ENCODE measurements at places on chromosomes 6 and 20.

GRCh38 chr20:24966317-24967012 lies 17.4 kb downstream of the CST7 start:
- no peak for DNase-seq

DNA sequence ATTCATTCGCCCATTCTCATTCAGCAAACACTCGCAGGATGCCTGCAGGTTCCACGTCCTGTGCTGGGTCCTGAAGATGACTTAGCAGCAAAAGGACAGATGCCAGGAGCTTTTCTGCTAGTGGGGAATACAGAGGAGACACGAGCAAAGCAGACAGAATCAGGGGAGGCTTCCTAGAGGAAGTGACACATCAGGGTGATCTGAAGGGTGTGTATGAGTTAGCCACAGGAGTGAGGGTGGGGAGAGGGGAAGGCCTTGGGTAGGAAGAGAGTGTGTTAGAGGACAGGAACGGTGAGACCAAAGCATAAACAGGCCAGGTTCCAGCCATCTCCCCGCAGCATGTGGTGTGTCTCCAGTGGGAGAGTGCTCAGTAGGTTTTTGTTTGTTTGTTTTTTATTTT lies 73.4 kb upstream of the GTSF1L start:
- DNase-seq, result no peak

DNA sequence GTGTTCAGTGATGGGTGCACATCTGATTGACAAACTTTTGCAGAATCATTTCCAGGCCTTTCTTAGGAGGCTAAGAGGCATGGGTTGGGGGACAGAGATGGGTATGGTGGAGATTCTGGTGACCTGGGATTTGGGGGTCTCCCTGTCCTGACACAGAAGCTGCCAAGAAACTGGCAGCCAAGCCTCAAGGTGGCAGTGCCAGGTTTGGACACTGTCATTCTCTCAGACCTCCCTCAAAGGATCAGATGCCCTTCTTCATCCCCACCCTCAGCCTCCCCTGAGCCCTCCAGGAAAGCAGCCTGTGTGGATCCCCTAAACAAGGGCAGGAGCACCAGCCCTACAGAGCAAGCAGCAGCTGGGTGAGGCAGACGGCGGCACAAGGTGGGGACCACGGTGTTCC lies 18.1 kb upstream of the MAS1L start:
- DNase-seq, result no peak

DNA sequence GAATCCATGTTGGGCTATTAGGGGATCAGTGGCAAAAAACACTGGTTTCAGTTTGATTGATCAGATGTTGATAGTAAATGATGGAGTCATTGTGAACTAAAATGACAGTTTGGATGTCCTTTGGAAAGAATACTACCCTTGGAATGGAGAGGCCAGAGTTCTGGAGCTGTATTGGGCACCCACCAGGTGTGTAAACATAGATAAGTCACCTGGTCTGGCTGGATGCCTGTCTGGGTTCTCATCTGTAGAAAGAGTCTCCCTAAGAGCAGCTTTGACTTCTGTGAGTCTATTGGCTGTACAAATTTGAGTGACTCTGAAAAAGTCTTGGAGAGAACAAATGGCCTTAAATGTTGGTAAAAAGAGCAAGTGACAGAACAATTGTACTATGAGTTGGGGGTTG lies 115.0 kb downstream of the SCP2D1 start:
- no peak for DNase-seq

GRCh38 chr20:2402271-2402980 lies 21.7 kb downstream of the TGM6 start:
- peak; percentile 24 for DNase-seq

DNA sequence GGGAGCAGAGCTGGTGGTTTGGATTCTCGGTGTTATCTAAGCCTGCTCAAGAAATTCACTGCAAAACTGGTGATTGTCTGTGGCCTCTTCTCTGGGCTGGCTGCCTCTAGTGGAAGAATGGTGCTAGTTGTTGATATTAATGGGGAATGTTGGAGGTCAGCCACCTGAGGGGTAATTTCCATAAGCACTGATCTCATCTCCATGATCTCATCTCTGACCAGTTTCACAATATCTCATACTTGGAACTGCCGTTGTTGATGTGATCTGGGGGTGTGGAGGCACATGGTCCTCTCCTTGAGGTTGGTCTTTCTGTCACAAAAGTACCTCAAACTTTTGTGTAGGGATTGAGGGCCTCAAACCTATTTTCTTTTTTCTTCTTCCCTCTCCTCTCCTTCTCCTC lies 102.6 kb downstream of the CD109 start:
- peak; percentile 89 for DNase-seq

- DNase-seq, result no peak
Observed at GRCh38 chr6:11356404-11357155, 124.1 kb upstream of the NEDD9 start.

DNA sequence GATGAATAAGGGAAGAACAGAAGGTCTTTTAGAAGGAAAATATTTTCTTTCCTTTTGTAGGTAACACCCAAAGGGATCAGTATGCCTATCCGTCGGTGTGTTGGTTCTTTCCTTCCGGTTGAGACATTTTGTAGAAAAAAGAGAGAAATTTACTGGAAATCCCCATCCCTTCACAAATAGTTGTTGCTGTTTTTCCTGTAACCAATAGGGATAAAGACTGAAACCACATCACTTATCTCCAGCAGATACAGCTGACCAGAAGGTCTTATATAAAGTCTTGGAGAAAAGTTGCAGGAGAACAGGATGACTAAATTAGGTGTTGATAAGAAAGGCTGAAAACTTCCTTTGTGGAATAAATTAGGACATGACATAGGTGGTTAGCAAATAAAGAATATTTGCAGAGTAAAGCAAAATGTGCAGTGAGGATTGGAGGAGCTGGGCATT lies 14.8 kb upstream of the HLA-DRB1 start:
- DNase-seq, result peak; percentile 66

GRCh38 chr20:39839399-39840119 lies 849.5 kb downstream of the MAFB start:
- DNase-seq, result no peak

DNA sequence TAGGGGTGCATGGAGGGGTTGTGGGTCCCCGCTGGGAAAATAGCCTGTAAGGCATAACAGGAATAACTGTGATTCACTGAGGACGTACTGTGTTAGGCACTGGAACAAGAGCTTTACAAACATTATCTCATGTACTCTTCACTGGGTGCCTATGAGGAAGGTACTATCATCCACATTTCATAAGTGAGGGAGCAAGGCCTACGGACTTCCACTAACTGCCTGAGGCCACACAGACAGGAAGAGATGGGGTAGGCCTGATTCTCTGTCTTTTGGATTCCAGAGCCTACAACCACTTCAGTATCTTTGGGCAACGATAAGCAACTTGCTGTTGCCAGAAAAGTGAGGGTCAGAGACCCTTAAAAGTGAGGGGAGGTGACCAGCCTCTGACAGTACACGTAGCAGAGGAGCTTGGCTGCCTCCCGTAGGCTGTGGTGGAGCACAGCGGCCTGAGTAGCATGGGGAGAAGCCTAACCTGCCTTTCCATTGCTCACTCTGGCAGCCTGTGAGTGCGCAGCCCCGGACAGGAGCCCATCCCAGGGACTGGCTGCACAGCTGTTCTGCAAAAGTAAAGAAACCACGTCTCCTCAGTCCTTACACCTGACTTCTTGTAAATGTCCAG lies 30.4 kb downstream of the PSMB1 start:
- no peak for DNase-seq

DNA sequence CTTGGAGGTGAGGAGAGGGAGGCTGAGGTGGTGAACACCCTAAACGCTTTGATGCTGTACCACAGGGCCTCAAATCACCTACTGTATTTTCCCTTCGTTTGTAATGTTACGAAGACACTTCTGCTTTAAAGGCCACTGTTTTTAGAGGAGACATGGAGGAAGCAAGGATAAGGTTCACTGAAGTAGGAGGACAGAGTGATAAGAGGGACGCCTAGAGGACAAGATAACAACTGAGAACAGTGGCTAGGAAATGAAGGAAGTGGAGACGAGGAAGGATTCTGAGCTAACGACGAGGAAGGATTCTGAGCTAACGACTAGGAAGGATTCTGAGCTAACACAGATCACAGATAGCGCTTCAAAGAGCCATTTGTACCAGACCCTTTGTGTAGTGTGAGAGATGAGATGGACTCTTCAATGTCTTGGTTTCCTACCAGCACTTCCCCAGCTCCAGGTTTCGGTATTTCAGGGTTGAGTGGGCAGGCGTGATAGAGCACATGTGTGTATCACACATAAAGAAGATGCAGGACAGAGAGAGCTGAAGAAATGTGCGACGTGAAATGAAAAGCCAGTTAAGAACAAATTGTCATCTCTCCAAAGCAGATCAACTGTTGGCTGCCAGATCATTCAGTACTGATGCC lies 7.5 kb downstream of the SF3B5 start:
- no peak for DNase-seq

- DNase-seq, result peak; percentile 13
Observed at GRCh38 chr6:82589509-82590206, 226.0 kb downstream of the TPBG start.

- DNase-seq, result peak; percentile 96
Observed at GRCh38 chr6:42197555-42198362, 3.0 kb upstream of the GUCA1B start.

GRCh38 chr20:37411408-37412219 lies 65.7 kb downstream of the SRC start:
- DNase-seq, result no peak

GRCh38 chr6:93282521-93283031 lies 136.8 kb downstream of the EPHA7 start:
- no peak for DNase-seq

- no peak for DNase-seq
Observed at GRCh38 chr6:71082033-71082650, 125.3 kb upstream of the B3GAT2 start.

DNA sequence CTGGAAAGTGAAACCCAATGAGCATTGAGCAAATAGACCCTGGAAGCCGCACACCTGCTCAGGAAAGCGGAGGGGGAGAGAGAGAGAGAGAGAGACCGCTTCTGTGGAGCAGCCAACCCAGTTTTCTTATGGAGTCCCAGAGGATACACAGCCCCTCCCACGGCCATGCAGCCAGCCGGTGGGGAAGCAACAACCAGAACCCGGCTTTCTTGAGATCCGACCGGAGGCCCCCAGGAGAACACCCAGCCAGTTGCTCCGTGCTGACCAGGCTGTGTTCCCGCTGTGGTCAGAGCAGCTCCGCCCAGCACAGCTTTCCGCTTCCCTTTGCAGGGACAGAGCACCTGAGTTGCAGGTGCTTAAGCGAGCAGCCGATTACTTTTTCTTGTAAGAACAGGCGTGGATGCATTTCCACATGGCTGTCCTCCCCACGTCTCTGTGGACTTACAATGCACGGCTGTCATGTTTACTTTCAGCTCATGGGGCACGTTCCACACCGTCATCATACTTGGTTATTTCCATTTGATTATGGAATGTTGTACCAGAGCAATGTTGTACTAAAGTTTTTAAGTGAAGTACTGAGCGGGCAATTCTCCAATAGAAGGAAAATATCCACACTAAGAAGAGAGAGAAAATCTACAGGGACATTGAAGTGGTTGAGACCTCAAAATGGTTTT lies 381.9 kb downstream of the THBS2 start:
- DNase-seq, result no peak

GRCh38 chr6:92910646-92911045 lies 508.7 kb downstream of the EPHA7 start:
- no peak for DNase-seq

- DNase-seq, result no peak
Observed at GRCh38 chr6:166763606-166764472, 136.8 kb upstream of the RPS6KA2 start.

DNA sequence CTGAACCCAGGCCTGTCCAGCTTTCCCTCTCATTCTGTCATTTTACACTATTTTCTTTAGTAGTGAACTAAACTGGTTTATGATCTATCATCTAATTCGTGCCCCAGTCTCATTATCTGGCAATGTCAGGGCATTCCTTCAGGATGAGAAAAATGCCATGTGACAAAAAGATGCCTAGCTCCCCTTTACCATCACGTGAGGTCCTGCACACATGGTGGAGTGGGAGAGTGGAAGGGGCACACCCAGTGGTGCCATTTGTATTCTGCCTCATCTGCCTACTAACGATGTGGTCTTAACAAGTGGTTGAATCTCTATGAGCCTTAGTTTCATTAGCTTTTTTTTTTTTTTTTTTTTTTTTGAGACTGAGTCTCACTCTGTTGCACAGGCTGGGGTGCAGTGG lies 41.2 kb downstream of the CDC5L start:
- no peak for DNase-seq

DNA sequence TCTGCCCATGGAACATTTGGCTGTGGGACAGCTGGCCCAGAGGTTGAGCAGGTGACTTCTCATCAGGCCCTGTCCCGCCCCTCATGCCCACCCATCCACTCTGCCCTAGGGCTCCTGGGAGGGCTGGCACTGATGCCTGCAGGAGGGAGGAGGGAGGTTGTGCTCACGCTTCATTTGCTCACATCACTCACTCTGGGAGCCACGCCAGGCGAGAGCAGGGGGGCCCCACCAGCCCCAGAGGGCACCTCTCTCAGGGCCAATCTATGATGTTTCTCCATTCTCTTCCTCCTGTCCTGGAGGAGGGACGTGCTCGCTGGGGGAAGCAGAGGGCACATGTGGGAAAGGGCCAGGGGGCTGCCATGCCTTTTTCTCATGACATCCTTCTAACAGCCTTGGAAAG lies 10.9 kb upstream of the GLP1R start:
- DNase-seq, result no peak

DNA sequence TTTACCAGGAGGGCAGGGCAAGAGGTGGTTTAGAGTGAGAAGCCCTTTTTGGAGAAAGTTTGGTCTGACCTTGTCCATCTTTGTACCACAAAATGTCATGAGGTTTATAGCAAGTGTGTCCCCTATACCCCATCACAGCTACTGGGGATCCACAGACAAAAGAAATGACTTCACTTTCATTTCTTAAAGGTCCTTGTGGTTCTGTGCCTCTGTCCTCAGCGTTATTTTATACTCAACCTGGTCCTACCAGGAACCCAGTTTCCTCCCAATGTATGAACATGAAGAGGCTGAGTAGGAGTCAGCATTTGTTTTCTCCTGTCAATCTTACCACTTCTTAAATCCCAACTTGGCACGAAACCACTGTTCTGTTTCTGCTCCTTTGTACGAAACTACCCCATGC lies 157.6 kb downstream of the NFATC2 start:
- no peak for DNase-seq

- DNase-seq, result no peak
Observed at GRCh38 chr20:62952373-62952967, at the start of gene SLC17A9. TSS of gene SLC17A9 (plus strand) at chr20:62952709. CDS start at chr20:62952831, 122 bp downstream.

DNA sequence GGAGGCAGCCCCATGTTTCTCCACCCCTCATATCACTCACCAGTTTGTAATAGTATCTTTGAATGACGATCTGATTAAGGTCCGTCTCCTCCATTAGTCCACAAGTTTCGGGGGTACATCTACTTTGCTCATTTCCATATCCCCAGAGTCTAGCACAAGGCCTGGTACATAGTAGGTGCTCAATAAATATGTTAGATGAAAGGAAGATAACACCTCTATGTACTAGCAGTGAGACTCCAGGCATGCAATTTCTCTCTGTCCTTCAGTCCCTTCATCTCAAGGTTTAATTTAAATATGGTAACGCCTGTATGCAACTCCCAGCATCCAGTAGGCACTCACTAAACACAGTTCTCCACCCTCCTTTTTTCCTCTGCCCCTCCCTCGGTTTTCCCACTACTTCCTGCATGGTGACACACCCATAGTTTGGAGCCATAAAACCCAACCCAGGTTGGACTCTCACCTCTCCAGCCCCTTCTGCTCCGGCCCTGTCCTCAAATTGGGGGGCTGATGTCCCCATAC lies 461 bp upstream of the HNF4A start:
- DNase-seq, result no peak
